Stimulated activated CD4-positive, alpha-beta T cell treated with anti-CD3 and anti-CD28 coated beads, Interleukin-15, amount 100 ng/mL, for 1 hour (primary cell): ENCODE measurements at places on chromosomes 6 and 20.

DNA sequence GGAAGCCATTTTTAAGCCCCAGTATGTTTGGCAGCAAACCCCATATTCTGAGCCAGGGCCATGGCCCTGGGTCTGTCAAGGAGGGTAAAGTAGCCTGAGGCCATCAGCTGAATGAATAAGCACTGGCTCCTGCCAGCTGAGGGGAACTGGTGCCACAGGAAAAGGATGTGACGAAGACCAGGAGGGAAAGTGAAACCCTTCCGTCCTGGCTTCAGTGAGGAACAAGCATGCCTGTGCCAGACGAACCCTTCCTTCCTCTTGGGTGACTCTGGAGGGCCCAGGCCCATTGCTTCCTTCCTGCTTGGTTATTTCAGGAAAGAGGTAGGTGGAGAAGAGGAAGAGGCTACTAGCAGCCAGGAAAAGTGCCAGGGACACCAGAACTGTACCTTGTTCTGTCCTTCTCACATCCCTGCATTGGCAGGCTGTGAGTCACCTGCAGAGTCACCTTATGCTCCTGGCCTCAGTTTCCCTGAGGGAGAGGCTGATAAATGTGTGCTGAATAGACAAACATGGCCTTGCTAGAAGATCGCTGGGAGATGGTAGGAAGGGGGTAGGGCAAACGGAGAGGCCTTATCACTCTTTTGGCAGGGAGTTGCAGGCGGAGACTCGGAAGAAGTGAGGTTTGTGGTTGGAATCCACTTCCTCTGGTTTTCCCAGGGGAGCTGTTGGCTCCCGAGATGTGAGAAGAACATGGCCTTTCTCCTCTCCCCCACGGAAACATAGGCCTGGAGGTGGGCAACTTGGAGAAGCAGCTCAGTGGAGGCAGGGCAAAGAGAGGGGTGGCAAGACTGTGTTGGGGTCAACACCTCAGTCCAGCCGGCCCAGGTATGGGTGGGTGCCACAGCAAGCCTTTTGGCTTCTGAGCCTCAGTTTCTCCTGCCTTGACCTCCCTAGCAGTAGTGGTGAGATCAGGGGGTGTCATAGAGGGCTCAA is 37.4 kb downstream of the COX4I2 start:
- peak; percentile 14 for DNase-seq

- no peak for DNase-seq
These were observed 1956.6 kb upstream of the DEFB115 start for GRCh38 chr20:29300579-29301551.

DNA sequence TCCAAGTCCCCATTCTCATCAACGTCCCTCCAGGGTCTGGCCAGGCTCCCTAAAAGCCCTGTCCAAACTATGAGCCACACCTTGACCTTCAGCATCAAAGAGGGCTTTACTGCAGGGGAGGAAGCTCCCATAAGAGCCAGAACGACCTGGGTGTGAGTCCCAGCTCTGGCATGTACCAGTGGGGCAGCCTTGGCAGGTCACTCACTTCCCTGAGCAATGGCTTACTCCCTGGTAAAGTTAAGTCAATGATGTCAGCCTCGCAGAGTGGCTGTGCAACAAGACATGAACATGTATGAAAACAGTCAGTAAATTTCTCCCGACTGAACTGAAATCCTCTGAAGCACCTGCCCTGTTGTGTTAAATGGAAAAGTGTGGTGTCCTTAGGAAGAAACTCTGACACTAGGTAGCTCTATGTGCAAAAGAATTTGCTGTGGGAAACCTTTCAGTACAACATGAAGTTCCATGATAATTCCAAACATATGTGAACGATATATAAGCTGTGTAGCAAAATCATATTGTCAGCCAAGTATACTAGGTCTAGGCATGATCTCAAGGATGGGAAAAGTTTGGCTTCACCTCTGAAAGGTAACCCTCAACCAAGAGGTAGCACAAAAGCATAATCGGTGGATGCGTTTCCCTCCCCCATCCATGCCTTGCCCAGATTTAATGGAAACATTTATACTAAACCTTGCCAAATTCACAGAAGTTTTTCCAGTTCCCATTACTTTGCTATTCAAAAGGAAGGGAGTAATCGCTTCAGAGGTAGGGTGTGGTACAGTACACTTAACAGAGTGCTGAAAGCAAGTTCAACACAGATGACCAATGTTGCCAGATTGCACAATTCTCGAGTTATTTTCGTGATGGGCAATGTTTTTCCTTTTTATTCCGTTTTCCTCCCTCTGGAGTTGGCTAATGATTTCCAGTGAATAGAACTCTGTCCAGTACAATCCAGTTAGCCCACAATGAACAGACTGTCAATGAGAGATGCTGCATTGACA is 49.0 kb upstream of the RANBP9 start:
- DNase-seq, result no peak

DNA sequence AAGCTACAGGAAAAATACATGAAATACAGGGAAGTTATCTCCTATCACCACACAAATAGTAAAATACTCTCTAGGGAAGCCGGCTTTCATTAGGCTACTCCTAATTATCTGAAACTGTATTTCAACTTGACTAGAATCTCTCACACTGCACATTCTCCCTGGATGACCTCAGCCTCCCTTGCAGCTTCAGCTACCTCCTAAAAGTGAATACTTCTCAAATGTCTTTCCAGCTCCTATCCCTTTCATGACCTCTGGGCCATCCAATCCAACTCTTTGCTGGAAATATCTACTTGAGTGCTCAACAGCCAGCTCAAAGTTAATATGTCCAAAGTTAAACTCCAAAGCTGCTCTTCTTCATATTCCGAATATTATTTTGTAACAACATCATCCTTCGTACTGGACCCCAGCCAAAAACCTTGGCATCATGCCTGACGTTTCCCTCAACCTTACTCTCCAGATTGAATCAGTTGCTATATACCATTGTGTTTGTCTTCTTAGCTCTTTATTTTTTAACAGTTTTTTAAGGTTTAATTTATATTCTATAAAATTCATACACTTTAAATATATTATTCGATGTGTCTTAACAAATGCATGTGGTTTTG is 29.4 kb upstream of the KIF6 start:
- DNase-seq, result no peak

GRCh38 chr20:20734475-20734948 is 22.1 kb upstream of the RALGAPA2 start:
- DNase-seq, result no peak

- no peak for DNase-seq
These were observed 1.1 kb downstream of the GNL1 start for GRCh38 chr6:30554962-30555815.

DNA sequence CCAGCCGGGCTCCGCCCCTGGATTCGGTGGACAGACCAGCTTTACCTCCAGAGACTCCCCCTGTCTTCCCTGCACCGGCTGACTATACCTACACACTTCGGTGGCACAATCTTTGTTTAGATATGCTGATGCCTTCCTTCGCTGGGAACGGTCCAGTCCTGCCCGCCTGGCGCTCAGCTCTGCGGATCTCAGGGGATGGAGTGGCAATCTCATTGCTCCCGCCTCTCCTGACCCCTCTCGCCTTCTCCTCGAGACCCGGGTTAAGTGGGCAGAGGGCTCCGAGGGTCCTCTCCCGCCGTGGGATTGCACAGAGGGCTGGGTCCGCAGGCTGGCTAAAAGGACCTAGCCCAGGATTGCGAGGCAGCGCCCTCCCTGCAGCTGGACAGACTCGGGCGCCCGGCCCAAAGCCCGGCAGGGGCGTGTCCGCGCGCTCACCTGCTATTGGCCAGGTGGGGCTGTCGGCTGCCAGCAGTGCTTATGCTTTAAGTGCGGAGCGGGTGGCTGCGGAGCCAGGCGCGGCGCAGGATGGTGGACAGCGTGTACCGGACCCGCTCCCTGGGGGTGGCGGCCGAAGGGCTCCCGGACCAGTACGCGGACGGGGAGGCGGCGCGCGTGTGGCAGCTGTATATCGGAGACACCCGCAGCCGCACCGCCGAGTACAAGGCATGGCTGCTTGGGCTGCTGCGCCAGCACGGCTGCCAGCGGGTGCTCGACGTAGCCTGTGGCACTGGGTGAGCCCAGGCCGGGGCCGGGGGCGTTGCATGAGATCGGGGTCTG is at the start of gene GNMT:
GNMT (plus strand) TSS at position 512 of the 777 bp plus-strand sequence; CDS start at position 526, 14 bp downstream.
- DNase-seq, result no peak

- no peak for DNase-seq
These were observed 6.4 kb upstream of the MYT1 start for GRCh38 chr20:64157878-64158277.

- DNase-seq, result no peak
These were observed 620.2 kb downstream of the QKI start for GRCh38 chr6:164034602-164035140.

DNA sequence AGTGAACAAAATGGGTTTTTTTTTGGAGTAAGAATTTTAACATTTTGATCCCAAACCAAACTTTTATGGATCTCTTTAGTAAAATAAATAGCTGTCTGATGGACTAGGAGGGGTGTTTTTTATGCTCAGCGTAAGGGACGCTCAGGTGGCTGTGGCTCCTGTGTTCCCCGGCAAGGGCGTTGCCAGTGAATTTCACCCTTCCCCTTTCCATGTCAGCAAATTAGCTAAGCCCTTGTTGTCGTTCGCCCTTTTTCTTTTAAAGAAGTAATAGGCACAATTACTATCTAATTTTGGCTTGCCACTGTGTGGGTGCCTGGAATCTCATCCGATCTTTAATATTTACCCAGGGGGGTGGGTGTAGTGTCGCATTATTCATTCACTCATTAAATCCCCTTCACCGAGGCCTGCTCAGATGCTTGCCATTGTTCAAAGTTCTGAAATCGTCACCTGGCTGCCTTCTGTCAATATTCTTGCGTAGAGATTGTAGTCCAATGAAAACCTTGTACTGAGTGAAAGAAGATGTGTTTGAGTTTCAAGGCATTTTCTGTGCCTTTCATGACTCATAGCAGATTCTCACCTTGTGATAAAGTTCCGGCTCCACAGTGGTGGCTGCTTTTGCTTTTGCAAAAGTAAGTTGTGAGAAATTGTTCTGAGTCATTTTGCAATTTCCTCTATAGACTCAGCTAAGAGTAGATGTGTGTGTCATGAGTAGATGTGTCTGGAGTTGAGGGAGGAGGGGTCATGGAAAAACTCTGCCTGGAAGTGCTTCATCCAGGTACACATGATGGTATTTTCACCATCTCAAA is 40.0 kb upstream of the CLDN20 start:
- DNase-seq, result no peak

GRCh38 chr6:29647927-29648642 is 8.8 kb upstream of the MOG start:
- DNase-seq, result no peak

DNA sequence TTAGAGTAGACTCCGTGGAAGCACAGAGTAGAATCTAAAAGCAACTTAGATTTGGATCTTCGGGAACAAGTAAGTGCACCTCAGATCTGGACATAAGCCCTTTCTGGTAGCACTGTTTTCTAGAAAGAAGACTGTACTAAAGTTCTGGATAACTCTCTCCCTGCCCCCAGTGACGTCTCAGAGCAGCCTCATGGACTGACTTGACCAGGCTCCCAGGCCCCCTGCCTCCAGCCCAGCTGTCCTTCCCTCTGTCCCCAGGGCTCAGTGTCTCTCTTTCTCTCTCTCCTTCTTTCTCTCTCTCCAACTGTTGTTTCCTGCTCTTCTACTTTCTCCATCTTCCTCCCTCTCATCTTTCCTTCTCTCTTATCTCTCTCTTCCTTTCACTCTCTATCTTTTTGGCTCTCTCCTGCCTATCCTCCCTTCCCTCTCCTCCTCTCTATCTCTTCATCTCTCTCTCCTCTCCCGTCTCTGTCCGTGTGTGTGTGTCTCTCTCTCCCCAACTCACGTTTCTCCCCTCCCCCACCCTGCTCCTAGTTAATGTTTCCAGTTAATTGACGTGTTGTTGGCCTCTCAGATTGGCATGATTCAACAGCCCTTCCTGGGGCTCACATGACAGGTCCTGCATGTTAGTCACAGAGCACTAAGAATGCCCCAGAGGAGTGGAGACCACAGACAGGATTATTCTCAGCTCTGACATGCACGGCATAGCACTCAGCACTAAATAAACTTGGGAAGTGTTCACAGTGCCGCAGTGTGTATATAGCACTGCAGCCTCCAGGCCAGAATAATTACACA is 180.4 kb upstream of the FOXQ1 start:
- DNase-seq, result no peak
